ENCODE measurements at places on chromosomes 12 and 14. TPM values are rescaled to one million over a fixed set of nuclear protein-coding genes. Genes with fewer than 3 reads are reported as not detected.

The LRIG3 gene
- 40.5 TPM for total RNA-seq

The KRT86 gene
- total RNA-seq = 1.3 TPM

The RFLNA gene
- 0.76 TPM for total RNA-seq

DNA sequence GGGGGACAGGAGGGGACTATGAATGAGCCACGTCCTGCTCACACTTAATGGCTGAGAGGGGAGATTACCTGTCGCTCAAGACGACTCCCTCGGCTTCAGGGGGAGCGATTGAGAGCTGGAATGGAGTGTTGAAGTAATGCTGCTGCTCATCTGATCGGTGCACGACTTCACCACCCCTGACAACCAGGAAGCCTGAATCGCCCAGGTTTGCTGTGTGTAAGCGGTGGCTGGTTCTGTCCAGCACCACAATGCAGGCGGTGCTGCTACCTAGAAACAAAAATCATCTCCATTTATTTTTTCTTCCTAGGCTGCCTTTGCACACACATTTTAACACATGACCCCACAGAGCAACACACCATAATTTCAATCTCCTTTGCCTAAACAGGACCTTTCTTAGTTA is 37.3 kb downstream of the PPTC7 start:
- DNase-seq = no peak

- no peak for DNase-seq
Observed at GRCh38 chr12:3902921-3903320, 29.7 kb upstream of the PARP11 start.

DNA sequence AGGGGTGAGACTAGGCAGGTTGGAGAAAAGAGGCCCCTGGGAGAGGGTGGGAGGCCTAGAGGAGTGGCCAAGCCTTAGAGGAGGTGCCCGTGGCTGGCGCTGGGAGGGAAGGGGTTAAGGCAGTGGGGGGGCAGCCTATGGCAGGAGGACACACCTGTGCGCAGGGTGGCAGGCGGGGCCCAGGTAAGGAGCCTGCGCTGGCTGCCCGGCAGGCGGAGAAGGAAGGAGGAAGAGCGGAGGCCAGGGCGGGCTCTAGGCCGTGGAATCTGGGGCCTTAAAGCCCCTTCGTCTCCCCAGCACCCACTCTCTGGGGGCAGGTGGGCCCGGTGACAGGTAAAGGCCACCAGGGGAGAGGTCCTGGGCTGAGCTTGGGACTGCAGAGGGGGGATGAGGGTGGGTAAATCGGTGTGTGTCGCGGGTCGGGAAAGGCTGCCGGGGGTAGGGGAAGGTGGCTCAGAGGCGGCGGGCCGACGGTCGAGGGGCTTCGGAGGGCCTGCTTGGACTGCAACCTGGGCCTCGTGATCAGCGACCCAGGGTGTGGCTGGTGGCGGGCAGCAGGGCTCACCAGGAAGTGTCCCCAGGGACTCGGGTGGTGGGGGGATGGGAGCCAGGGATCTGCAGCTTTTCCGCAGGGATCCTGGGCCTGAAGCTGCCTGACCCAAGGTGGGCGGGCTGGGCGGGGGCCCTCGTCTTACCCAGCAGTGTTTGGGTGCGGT is 7.3 kb downstream of the PHB2 start:
- DNase-seq = peak; percentile 90

- no peak for DNase-seq
Observed at GRCh38 chr14:74807853-74808545, 44.9 kb downstream of the YLPM1 start.

GRCh38 chr12:50387972-50388478 is 8.4 kb downstream of the FAM186A start:
- no peak for DNase-seq

GRCh38 chr14:63676615-63677014 is 34.9 kb upstream of the WDR89 start:
- no peak for DNase-seq

DNA sequence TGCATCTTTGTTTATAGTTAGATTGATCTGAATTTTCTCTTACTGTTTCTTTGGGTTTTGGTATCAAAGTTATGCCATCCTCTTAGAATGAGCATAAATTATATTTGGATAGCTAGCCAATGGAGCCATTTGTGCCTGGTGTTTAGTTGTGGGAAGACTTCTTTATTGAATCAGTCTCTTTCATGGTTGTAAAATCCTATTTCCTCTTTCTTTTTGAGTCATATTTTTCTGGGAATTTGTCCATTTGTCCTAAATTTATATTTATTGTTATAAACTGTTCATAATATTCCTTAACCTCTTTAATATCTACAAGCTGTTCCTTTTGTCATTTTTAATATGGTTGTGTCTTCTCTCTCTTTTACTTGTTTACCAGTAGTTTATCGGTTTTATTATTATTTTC is 462.5 kb downstream of the AEBP2 start:
- no peak for DNase-seq

Measured in kidney (tissue), 22 donors.